ENCODE measurements at places on chromosomes 4 and X.

DNA sequence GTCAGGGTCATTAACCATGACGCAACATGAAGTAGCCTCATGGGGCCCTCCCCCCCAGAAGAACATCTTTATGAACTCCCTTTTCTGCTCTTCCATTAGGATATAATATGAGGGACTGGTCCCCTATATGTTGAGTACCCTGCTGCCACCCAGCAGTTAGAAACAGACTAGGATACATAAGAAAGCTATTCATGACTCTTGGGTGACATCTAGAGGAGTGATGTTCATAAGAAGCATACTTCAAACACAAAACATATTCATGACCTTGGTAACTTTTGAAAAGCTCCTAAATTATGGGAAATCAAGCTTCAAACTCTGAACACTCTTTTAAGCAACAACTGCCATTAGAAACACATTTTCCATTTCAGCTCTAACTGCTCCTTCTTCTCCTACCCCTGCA, 155.2 kb upstream of the SPIN4 start:
- DNase-seq = no peak

- DNase-seq = no peak
Observed at GRCh38 chr4:11790230-11790629, 361.5 kb upstream of the HS3ST1 start.

GRCh38 chr4:174538123-174538875, 16.0 kb upstream of the HPGD start:
- no peak for DNase-seq

DNA sequence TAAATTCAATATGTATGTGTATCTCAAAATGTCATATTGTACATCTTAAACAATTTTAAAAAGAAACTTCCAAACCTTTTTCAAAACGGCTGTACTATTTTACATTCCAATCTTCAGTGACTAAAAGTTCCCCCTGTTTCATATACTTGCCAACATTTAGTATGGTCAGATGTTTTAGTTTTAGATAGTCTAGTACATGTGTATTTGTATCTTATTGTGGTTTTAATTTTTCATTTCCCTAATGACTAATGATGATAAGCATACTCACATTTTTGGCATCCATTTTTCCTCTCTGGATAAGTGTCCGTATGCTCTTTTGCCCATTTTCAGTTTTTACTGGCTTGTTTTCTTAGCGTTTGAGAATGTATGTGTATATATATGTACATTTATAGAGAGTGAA, 212.2 kb upstream of the MAGEB18 start:
- DNase-seq = no peak

DNA sequence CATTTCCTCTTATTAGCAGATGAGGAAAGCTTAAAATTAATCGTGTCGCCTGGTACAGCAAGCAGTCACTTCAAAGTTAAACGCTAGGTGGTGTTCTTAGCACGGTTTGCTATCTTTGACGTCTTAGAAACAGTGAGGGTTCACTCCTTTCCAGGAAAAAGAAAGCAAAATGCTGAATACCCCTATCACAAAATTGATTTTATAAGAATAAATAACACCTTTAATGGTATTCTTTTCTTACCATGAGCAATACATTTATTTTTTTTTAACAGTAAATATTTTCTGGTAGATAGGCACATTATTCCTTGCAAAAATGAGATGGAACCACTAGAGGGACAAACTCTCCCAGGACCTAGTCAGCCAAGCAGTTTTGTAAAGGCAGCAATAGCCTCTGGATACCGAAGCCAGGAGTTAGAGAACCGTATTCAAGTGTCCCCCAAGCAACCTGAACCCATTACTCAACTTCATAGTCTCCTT, 153.9 kb downstream of the KDR start:
- DNase-seq = no peak

DNA sequence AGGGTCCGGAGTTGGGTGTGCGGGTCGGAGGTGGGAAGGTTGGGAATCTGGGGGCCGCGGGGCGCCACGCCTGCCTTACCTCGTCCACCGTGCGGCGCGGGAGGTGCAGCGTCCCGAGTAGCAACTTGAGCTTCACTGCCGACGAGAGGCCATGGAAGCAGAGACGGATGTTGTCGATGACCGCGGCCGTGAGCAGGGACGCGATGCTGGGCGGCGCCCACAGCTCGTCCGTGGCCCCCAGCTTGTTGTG, 178 bp downstream of the NELFA start:
- DNase-seq = no peak

GRCh38 chr4:15167743-15168142, 165.5 kb downstream of the CPEB2 start:
- DNase-seq = no peak

DNA sequence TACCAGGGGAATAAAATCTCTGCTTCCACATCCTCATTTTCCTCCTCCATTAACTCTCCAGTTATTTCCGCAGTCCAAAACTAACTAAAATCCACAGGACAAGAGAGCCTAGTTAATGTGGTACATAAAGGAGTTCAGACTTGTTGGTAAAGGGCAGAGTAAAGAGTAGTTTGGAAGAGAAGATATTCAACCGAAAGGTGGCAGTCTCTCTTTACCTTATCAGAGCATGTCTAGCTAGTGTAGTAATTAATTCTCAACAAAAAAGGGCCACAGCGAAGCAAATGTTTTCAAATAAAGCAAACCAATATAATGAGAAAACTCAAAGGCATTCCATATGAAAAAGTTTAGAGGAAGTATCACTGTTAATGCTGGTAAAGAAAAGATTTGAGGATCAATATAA, 286.5 kb downstream of the GLUD2 start:
- no peak for DNase-seq

DNA sequence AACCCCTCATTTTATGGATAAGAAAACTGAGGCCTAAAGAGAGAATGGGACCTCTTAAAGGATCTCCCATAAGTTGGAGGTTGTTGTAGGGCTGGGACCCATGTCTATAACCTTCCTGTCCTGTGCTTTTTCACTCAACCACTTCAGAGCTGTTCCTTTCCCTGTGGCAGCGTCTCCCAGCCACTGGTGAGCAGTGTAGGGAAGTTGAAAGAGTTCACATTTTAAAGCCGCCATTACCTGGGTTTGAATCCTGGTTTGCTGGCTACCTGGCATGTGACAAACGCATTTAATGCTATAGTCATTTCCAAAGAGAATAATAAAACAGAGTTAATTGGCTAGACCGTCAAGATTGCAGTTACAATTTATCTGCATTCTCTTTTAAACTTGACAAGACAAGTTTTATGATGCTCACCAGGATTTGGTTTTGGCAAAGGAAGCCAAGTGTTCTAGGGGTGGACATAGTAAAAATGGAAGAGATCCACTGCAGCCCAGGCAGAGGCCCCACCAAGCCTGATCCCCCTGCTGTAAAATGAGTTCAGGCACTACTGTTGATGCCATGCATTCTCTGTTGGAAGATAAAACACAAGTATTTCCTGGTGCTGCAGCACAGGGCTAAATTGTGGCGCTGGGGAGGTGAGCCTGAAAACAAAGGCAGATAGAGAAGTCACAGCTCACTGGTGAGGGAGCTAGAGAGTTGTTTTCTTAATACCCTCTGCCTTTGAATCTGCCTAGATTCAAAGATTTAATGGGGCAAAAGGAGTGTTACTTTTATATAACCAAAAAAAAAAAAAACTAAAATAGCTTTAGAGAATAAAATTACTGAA, 218.7 kb downstream of the NWD2 start:
- DNase-seq = no peak

DNA sequence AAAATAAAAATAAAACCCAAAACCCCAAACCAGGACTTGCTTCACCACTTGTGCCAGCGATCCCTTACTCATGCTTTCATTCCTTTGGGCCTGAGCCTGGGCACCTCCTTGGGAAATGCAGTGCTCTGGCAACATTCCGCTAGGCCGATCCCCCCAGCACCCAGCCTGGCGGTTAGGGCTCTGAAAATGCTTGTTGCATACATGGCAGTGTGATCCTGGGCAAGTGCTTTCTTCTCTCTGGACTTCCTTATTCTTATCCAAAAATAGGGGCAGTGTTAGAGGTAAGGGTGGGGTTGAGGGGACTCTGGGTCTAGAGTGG, 4.6 kb downstream of the ZNF185 start:
- DNase-seq = peak; percentile 26

DNA sequence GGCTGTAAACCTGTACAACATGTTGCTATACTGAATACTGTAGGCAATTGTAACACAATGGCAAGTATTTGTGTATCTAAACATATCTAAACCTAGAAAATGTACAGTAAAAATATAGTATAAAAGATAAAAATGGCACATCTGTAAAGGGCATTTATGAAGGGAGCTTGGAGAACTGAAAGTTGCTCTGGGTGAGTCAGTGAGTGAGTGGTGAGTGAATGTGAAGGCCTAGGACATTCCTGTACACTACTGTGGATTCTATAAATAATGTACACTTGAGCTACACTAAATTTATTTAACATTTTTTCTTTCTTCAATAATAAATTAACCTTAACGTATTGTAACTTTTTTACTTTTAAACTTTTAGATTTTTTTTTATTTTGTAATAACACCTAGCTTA, 5.0 kb upstream of the SHROOM4 start:
- DNase-seq = no peak

GRCh38 chr4:38889143-38889542, 21.5 kb downstream of the FAM114A1 start:
- DNase-seq = no peak

GRCh38 chr4:88185906-88186305, 27.5 kb upstream of the ABCG2 start:
- no peak for DNase-seq

GRCh38 chr4:120922381-120923206, at the start of gene PRDM5:
TSS of gene PRDM5 (minus strand) at chr4:120922726. CDS start at chr4:120922608, 118 bp downstream.
- DNase-seq = peak; percentile 81

GRCh38 chr4:93684571-93684970, 144.0 kb upstream of the ATOH1 start:
- no peak for DNase-seq

DNA sequence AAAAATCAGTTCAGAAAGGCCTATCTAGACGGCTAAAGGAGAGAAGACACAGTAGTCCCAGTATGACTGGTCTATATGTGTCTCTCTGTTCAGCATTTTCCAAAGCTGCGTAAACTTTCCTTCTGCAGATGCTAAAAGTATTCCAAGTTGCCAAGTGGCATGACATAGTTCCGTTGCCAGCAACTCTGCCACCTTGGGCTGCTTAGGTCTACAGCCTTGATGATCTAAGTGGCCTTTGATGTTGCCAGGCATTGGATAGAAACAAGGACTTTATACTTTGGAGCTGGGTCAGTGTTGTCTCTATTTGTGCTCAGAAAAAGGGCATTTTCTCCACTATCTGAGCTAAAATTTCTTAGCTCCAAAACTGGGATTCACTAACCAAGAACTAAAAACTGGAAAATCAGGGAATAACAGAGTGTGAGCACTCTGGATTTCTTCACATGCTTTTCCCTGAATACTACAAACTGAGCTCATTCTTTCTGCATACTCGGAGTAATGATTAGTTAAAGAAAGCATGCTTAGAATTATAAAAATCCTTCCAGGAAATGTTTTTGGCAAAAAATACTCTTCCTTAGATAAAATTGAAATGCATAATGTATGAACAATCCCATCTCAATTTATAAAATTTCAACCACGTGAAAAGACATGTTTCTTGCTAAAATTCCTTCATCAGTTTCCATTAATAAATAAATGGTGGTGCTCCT, 191.4 kb downstream of the ADAMTS3 start:
- no peak for DNase-seq

DNA sequence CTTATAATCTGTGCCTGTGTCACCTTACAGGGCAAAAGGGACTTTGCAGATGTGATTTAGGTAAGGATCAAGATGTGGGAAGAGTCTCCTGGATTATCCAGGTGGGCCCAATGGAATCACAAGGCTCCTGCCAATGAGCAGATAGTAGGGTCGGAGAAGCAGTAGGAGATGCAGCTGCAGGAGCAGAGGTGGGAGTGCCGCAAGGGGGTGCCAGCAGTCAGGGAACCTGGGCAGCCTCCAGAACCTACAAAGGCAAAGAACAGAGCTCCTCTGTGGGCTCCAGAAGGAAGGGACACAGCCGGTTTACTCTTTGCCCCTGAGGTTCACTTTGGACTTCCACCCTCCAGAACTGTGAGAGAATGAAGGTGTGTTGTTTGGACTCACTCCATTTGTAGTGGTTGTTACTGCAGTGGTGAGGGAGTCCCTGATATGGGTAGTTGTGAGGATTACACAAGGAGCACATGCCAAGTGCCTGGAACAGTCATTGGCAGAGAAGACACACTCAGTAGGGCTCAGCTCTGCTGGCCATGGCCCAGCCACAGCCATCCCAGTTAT, 318.5 kb downstream of the EVC2 start:
- DNase-seq = no peak

DNA sequence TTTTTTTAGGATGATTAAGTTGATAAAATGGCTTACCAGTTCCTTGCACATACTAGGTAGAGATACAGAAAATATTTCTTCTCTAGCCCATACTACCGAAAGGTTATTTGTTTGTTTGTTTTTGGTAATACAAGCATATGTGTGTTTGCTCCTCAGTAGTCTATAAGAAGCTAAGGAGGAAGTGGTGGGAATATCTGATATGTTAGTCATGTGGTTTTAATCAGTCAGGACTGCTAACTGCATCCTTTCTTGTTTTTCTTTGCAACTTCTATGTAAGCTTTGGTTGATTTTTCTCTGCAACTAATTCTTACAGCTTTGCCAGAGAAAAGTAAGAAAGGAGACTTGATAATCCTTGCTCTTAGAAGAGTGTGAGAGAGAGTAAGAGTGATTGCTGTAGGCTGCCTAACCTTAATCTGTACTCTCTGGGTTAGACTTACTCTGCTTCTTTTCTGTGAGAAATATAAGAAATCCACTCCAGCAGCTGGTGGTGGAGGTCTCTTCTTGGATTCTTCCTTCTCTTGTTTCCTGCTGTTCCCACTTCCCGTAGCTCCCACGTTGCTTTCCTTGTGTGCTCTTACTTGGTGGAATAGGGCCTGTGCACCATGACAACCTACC, 28.3 kb downstream of the SEPTIN11 start:
- DNase-seq = no peak

- DNase-seq = no peak
Observed at GRCh38 chrX:136691028-136691809, 43.3 kb downstream of the CD40LG start.

DNA sequence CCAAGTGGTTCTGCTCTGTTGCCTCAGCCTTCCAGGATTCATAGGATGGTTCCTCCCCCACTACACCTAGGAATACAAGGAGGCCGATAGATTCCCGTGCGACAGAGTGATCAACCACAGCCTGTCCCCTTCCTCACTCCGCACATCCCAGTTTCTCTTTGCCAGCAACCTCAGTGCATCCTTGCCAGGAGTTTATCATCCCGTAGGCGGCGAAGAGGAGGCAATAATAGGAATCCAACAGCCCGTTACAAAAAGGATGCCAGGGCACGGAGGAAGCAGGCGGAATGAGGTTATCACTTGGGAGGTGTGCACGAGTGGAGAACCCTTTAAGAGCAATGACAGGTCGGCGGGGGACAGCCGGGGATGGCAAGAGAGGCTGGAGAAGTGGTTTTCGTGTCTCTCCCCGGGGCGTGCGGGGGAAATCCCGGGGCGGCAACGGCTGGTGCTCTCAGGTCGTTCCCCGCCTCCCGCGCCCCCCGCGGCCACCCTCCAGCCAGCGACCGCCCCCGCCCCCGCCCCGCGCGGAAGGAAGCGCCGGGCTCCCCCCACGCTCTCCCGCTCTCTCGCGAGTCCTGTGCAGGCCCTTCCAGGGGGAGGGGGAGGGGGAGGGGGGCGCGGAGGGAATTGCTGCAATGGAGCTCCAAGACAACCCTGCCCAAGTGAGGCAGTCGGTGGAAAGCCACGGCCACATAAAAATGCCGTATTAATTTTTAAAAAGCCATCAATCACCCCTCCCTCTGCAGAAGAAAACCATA, 1.6 kb downstream of the PPP3CA start:
- DNase-seq = peak; percentile 75

All from ecto neural progenitor cell (in vitro differentiated cells).